ENCODE measurements at places on chromosomes 1 and 21.

DNA sequence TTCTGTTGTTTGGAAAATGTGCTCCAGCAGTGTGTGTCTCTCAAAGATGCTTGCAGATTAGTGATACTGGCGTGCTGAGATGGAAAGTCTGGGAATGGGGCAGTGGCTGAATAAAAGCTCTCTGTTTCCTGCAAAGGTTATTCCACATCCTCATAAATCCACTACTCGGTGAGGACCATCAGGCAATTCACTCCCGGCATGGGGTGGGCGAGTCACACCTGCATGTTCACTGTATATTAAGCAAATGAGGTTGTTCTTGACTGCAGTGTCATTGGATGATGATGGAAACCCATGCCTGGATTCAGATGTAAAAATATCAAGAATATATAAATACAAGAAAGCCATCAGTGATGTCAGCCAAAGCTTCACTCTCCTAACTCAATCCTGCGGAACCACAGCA lies 65.4 kb upstream of the DSCAM start:
- no peak for DNase-seq

DNA sequence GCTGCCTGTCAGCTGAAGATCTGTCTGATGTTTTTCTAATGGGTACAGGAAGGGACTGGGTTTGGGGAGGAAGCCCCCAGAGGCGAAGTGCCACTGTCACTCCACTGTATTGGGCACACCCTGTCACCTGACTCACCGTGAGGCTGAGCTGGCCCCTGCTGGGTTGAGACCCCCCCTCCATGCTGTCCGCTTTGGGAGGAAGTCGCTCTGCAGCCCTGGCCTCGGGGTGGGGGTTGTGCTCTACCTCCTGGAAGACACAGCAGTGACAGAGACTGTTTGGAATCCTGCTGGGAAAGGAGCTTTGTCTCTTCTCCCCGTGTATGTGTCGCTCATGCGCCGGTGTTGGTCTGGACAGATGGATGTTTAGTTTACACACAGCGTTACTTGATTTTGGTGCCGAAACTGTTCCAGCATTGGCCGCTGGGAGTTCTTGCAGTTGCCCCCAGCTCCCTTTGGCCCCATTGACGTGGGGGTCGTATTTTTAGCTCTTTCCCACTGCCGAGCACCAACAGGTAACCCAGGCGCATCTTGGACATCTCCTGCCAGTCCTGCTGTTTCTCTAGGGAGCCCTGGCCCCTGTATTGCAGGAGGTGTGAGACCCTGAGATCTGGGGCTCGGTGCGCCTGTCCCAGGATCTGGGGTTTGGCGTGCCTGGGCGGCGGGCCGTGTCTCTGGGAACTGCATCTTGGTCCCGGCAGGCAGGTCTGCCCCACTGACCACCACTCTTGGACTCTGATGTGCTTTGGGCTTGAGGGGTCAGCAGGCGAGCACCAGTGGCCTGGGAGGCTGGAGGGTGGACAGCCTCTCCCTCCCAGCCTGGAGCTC lies 30.3 kb downstream of the SLX9 start:
- DNase-seq: no peak

- no peak for DNase-seq
Observed at GRCh38 chr1:165856021-165856420, 28.6 kb downstream of the UCK2 start.

- DNase-seq: no peak
Observed at GRCh38 chr1:21254335-21254951, 35.8 kb downstream of the ECE1 start.

GRCh38 chr1:35524106-35524505 lies 33.1 kb downstream of the KIAA0319L start:
- no peak for DNase-seq

- no peak for DNase-seq
Observed at GRCh38 chr1:60952612-60953111, 129.7 kb upstream of the NFIA start.

GRCh38 chr1:226952118-226952441 lies 12.0 kb downstream of the COQ8A start:
- DNase-seq: no peak

GRCh38 chr1:49686107-49686506 lies 337.6 kb downstream of the AGBL4 start:
- no peak for DNase-seq

- DNase-seq: no peak
Observed at GRCh38 chr1:18121072-18121820, 13.6 kb downstream of the IGSF21 start.

Data from activated naive CD8-positive, alpha-beta T cell treated with anti-CD3 and anti-CD28 coated beads, Interleukin-2, amount 50 U/mL, for 24 hours (primary cell).